ENCODE measurements at places on chromosomes 2 and 18.

DNA sequence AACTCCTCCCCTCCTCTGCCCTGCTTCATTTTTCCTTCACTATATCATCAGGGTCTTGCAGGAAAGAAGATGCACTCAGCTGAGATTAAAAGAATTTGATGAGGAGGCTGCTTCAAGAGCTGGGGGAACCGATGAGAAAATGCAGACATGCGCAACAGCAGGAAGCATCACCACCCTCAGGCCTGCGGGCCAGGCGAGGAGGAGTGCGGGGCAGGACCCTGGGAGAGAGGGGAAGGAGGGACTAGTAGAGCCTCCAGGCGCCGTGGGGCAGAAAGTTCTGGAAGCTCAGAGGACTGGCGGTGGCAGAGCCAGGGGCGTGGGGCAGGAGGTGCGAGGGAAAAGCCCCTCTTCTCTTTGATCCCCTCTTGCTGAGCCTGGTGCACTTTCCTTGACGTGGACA is 108.2 kb downstream of the CD226 start:
- DNase-seq, result no peak

DNA sequence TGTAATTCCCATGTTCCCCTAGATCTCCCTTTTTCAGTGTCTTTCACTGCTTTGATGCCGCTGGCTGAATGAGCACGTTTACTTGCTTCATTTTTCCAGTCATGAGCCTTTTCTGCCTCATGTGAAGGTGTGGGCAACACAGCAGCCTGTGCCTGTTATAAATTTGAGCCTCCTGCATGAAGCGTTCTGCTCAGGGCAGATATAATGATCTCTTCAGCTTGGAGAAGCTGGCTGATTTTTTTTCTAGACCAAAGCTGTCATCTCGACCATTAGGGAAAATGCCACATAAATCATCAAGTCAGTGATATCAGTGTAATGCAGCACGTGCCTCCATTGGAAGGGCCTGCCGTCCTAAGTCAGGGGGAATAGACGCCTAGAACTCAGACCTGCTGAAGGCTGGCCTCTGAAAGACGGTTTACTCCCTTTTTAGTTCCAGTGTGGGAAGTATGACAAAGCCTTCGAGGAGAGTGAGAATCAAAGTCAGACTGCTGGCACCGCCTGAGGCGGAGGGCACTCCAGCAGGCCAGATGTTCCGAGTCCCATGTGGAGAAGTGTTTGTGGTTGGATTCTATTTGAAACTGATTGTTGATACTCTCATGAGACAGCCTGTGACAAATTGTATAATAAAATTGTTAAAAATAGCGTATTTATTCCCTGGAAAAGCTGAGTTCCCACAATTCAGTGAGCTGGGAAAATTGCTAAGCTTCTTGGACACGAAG is 196.5 kb downstream of the MYO1B start:
- DNase-seq, result no peak

DNA sequence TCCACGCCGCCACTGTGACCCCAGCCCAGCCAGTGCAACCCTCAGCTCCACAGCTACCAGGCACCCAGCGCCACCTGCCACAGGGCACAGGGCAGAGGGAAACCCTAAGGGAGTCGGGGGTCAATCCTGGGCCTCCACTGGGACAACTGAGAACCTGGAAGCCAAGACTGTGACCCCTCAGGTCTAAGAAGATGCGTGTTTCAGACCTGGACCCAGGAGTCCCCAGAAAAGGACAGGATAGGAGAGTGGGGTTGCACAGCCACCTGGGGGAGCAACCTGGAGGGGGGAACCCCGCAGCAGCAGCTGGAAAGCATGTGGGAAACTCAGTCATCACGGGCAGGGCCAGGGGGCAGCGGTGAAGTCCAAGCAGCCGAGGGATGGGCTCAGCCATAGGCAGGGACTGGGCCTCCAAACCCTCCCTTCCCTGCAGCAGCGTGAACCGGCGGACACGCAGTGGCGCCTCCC is 4.1 kb downstream of the ESPNL start:
- DNase-seq, result no peak

DNA sequence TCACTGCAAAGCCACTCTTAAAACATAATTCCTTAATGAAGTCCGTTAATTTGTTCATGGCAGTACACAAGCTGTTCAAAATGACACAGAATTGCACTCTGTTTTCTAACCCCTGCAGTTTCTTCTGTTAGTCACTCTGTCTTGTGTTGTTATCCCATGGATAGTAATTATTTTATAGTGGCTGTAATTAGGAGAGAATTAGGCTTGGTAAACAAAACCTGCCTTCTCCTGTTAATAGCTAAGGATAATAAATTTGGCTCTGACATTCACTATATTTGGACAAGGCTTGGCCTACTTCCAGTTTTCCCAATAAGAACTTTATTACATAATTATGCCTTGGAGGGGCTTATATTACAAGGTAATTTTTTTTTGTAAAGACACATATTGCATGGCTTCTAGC is 330.3 kb upstream of the FIGN start:
- DNase-seq, result no peak

DNA sequence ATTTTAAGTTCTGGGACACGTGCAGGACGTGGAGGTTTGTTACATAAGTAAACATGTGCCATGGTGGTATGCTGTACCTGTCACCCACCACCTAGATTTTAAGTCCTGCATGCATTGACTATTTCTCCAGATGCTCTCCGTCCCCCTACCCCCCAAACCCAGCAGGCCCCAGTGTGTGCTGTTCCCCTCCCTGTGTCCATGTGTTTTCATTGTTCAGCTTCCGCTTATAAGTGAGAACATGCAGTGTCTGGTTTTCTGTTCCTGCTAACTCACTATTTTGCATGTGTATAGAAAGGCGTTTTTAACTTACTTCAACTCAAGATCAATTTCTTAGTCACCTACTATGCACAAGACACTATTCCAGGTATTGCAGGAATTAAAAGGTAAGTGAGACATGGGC is 128.0 kb downstream of the PLCL1 start:
- no peak for DNase-seq

DNA sequence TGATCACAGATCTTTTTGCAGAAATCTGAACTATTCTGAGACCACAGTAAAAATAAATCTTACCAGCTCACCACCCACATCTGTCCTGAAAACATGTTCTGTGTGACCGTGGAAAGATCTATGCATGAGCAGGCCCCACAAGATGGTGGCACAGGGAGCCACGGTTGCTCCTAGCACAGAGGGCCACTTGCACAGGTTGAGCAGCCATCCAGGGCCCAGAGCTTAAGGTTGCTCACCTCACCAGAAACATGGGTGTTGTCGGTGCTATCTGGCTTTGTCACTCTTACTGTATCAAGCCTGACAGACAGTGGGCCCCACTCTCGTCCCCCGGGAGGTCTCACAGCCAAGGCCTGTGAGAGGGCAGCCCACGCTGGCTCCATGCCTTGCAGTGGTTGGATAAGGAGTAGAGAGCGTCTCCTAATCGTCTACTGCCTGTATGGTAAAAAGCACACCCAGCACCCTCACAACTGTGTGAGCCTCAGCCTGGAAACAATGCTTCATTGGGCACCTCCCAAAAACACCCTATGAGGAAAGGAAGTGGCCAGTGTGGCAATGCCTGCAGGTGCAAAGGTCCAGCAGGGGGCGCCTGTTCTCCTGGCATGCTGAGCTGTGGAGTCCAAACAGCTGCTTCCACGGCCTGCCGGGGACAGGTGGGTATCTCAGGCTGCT is 19.6 kb downstream of the TUBB6 start:
- peak; percentile 63 for DNase-seq

DNA sequence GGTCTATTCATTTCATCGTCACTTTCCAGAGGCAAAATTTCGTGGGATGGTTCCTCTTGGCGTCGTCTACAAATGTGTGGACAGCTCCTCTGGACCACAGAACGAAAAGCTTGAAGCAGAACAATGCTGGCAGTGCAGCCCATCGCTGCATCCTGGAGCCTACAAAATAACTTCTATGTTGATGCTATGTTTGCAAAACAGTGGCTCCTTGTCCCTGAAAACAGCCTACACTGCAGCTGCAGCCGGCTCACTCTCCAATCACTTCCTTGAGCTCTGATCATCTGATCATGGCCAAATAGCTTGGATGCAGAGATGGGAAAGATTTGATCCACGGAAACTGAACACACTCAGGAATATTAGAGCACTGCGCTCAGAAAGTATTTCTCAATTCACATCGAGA is 60.0 kb downstream of the DOCK10 start:
- no peak for DNase-seq

GRCh38 chr18:78939734-78940494 is 39.7 kb upstream of the SALL3 start:
- DNase-seq, result no peak

DNA sequence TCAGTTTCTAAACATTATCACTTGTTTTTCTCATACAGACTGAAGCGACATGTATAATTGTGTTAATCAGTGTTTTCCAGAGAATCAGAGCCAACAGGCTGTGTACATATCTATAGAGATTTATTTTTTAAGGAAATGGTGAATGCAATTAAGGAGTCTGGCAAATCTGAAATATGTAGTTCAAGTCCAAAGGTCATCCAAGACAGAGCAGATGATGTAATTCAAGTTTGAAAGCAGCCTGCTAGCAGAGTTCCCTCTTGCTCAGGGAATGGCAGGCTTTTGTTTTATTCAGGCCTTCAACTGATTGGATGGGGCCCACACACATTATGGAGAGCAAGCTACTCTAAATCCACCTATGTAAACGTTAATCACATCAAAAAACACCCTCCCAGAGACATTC is 282.6 kb downstream of the CBLN2 start:
- DNase-seq, result no peak

DNA sequence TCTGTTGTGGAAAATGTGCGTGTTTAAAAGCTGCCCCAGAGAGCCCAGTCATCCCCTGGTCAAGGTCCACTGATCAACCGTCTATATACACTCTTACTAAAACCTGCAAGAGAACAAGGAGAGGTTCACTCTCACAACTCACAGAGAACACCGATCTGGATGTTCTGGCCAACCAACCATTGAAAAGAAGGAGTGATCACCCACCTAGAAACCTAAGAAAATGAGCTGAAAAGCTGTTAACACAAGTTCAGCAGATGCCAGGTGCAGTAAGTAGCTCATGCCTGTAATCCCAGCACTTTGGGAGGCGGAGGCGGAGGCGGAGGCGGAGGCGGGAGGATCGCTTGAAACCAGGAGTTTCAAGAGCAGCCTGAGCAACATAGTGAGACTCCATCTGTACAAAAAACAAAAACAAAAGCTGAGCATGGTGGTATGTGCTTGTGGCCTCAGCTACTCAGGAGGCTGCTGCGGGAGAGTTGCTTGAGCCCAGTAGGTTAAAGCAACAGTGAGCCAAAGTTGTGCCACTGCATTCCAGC is 14.5 kb downstream of the ATG16L1 start:
- no peak for DNase-seq

GRCh38 chr2:166154685-166155338 is 27.0 kb upstream of the SCN1A start:
- DNase-seq, result no peak
